ENCODE measurements at places on chromosomes 1 and 21.

GRCh38 chr1:182622901-182623528 lies 18.8 kb upstream of the RGS16 start:
- no peak for DNase-seq

DNA sequence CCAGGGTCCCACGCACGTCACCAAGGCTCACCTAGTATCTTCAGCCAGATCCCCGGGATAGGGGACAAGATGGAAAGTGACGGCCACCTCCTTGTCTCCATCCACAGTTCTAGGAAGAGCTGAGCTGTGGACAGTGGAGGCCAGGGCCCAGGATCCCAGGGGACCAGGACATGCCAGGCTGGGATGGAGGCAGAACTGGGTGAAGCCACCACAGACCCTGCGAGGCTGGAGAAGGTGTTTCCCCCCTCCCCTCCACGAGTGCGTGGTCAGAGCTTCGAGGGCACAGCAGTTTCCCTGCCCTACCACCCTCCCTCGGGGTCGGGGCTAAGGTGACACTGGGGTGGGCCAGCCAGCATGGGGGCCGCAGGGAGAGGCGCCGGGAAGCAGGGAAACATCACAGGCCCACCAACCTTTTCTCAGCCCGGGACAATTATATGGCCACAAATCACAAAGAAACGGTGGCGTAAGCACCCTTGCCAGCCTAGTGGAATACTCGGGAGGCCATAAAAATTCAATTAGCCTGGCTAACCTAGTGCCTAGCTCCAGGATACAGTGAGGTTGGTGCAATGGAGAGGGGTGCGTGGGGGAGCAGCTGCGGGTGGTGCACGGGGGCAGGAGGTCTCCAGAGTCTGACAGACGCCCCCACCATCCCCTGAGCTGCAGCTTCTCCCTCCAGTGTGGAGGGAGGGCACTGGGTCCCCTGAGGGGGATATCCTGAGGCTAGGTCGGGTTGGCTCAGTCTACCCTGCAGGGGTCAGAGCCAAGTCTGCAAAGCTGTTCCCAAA lies 13.4 kb downstream of the DRAXIN start:
- DNase-seq = no peak

GRCh38 chr1:37484325-37485051 lies 10.1 kb downstream of the ZC3H12A start:
- DNase-seq = no peak

GRCh38 chr1:179591592-179592580 lies at the start of gene TDRD5:
Gene TDRD5, plus strand, starts transcription at chr1:179591832. Its CDS starts 784 bp downstream, at chr1:179592616.
- DNase-seq = no peak

DNA sequence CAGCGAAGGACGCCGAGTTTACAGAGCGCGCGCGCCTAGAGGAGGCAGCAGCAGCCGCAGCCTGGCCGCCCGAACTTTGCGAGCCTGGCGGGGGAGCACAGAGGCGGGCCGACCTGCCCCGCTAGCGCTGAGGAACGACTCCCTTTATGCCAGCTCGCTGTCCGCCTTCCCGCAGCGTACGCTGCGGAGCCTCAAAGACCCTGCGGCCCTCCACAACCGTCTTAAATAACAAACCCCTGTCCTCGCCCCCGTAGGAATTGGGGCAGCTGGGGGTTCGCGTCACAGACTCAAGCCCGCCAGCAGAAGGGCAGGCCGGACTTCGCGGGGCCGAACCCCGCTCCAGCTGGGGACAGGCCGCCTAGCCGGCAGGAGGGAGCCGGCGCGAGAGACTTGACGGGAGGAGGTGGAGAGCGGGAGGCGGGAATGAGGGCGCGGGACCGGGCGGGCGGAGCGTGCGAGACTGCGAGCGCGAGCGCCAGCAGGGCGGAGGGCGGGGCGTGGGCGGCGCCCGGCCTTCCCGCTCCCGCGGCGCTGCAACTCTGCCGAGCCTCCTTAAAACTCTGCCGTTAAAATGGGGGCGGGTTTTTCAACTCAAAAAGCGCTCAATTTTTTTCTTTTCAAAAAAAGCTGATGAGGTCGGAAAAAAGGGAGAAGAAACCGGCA lies 1.8 kb upstream of the CDKN2C start:
- DNase-seq = peak; percentile 62

GRCh38 chr1:199449221-199449620 lies 578.3 kb upstream of the NR5A2 start:
- DNase-seq = no peak

DNA sequence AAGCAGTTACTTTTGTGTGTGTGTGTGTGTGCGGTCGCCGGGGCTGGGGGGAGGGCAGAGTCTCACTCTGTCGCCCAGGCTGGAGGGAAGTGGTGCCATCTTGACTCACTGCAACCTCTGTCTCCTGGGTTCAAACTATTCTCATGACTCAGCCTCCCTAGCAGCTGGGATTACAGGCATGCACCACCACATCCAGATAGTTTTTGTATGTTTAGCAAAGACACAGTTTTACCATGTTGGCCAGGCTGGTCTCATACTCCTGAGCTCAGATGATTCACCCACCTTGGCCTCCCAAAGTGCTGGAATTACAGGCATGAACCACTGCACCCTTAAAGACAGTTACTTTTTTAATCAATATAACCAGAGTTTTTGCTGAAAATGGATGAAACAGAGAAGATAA lies 207.0 kb downstream of the PTPRC start:
- DNase-seq = no peak

- no peak for DNase-seq
These were observed 127.2 kb downstream of the LACTBL1 start for GRCh38 chr1:22845398-22845935.

DNA sequence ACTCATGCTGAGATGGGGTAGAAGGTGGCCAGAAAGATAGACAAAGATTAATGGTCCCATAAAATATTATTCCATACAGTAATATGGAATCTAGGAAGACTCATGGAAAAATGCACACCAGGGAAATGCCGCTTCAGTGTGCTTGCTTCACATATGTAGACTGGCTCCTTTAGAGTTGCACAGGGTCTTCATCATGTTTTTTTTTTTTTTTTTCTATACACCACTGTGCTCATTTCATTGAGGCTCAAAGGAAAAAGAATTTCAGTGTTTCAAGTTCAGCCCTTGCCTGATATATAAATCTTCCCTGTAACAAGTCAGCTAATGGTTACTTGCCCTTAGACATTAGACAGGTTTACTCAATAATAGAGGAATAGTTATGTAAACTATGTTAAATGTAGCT lies 33.2 kb downstream of the KCNK2 start:
- DNase-seq = no peak

DNA sequence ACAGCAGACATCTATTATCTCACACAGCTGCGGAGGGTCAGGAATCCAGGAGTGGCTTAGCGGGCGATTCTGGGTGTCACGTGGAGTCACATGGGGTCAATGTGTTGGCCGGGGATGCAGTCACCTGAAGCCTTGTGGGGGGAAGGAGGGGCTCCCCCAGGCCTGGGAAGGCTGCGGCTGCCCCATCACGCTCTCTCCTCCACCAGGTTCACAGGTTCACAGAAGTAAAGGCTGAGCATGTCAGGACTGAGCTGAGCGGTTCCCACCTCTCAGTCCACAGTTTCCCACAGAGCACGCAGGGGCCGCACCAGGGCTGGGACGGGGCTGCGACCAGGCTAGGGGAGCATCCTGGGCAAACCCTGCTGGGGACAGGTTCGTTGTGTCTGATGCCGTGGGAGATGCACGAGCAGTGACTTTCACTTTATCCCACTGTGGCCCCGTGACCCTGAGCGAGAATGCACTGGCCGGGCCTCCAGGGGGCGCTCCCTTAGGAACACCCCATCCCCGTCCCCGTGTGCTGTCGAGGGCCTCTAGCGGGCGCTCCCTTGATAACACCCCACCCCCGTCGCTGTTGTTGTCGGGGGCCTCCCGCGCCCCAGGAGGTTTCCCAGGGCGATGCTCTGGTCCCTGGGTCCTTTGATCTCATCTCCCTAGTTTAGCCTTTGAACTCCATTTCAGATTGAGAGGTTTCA lies 73.2 kb upstream of the TRAPPC10 start:
- peak; percentile 88 for DNase-seq

DNA sequence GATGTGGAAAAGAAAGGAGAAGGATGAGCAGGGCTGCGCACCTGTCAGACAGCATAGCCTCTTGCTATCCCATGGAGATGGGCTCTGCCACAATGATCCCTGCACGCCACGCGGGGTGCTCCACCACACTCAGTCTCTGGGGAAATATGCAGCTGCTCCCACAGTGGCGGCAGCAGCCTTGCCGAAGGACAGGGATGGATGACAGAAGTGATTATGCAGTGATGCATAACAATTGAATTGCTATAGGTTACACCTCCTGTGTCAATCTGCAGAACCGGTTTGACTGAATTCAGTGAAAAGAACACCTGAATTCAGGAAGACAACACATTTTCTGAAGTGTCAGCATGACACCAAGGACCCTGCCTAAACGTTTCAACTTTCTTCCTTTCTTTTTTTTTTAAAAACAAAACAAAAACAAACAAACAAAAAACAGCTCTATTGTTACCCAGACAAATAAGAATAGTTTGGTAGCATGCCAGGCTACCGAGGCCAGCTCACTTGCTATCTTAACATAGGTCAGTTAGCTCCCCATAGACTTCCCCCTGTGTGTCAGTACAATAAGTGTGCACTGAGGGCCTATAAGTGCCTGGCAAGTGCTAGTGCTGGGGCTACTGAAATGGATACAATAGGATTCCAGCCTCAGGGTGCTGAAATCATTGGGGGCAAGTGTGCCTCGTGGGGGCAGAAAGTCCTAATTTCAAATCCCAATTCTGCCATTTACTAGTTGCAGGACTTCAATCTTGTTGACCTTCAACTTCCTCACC lies 127.6 kb upstream of the LMO4 start:
- DNase-seq = no peak

GRCh38 chr1:145959957-145960467 lies 2.2 kb upstream of the LIX1L start:
- DNase-seq = no peak

DNA sequence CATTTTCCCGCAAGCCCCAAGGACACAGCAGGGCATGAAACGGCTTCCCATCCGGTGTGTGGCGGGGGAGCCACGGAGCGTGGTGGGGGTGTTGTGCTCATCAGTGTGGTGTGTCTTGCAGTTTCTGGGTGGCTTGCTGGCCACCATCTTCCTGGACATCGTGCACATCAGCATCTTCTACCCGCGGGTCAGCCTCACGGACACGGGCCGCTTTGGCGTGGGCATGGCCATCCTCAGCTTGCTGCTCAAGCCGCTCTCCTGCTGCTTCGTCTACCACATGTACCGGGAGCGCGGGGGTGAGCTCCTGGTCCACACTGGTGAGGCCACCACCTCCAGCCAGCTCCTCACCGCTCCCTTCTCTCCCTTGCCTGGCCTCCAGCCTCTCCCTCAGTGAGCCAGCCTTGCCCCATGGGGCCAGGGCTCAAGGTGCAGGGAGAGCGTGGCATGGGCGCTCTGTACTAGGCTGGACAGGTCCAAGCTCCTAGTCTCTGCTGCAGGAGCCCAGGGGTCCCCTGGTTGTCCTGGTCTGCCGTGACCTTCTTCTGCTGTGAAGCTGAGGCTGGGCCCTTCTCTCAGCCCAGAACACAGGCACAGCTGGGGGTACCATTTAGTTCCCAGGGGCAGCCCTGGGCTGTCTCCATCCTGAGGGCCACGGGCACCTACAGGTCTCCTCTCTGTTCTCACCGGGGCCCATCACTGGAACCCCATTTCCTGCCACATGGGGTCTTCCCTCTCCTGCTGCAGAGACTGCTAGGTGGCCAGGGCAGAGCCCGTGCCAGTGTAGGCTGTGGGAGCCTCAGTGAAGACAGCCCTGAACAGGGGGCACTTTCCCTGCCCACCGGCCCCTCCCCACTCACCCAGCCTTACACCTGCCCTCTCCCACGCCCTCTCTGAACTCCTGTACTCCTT lies 12.6 kb downstream of the AGTRAP start:
- no peak for DNase-seq

GRCh38 chr1:239386453-239387303 lies at the start of gene CHRM3:
Gene CHRM3, plus strand, starts transcription at chr1:239386568. Its CDS starts 520,884 bp downstream, at chr1:239907452.
- DNase-seq = peak; percentile 8

Data from stimulated activated CD4-positive, alpha-beta T cell treated with anti-CD3 and anti-CD28 coated beads, Interleukin-4, amount 100 ng/mL, for 48 hours (primary cell).